ENCODE measurements at places on chromosomes 13 and 19.
A peak's percentile ranks its signal among the peaks of the same experiment; 100 is the strongest.

DNA sequence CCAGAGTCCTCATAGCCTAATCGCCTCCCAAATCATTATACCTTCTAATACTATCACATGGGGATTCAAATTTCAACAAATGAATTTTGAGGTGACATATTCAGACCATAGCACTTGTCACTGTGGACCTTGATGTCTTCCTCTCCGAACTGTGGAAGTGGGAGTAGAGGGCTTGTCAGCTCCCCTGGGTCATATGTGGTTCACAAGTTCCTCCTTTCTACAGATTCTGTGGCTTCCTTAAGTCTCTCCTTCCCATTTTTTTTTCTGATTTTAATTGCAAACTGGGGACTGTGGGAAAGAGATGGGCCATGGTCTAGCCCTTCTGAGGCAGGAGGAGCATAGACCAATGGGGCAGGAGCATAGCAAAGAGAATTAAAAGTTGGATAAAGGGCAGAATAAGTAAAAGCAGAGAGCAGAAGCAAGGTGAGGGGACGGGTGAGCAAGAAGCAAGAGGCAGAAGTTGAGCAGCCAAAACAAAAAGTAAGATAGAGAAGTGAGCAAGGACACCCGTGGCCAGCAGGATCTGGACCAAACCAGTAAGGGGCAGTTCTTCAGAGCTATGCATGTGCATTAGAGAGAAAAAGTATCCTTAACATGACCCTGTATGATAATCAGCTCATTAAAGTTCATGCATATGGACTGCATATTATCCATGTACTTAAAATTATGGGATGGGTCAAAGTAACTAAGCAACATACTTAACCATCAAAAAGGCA lies 2.6 kb upstream of the SIGLEC7 start:
- no peak for DNase-seq

DNA sequence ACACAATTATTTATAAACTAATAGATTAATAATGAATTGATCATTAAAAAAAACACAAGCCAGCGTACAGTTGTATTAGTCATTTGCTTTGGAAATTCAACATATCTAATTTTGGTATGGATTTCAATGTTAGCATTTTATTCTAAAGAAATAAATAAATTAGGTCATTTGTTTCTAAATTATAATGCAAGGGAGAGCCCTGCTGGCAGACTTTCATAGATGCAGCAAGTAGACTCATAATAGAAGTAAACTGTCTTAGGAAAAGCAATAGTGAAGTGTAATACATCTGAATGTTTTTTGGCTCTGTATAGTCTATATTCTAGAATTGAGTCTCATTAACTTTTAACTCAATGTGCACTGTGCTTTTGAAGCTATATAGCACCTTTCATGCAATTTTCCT lies 982.4 kb upstream of the MIR17HG start:
- no peak for DNase-seq

DNA sequence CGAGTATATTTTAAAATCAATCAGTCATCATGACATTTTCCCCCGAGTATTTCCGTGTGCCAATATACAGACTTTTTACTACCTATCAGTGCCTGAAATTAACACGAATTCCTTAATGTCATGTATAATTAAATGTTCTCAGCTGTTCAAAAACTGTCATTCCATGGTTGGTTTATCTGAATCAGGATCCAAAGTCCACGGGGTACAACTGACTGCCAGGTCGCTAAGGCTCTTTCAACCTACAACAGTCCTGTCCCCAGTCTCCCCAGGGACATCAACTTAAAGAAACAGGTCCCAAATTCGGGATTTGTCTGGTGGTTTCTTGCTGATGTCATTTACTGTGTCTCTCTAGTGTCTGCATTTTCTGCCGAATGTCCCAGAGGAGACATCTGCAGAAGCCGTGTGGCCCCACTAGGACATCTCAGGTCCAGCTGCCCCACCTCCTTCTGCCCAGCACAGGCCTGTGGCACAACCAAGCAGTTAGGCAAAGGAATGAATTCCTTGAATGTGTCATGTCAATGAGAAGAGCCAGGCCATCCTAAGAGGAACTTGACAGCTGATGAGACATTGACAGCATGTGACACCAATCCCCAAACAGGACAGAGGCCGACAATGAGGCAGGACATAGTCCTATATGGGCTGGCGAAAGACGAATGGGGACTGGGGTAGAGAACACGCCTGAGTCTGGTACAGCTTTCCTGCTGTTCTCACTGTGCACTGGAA lies 109.5 kb downstream of the STK24 start:
- DNase-seq = no peak

- no peak for DNase-seq
Measured at GRCh38 chr19:35015270-35015953, 14.9 kb upstream of the SCN1B start.

DNA sequence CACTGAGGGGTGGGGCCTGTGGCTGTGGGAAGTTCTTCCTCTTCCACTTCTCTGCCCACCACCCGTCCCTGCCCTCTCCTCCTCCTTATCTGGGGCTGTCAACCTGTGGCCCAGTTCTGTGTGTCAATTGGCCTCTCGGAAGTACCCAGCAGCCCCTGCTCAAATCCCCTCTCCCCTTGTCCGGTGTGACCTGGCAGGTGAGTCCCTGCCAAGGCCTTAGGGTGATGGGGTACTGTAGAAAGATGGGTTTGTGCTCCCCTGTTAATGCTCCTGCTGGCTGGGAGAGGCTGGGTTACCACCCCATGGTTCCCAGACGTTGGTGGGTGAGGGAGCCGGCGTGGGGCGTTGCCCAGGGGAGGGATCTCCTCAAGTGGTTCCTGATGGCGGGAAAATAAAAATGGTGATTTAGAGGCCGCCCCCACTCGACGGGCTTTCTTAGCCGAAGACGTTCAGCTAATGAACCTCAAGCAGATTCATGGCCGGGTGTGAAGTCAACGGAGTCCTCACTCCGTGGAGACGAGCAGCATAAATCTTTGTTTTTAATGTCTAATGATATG lies 141.2 kb downstream of the URI1 start:
- no peak for DNase-seq

GRCh38 chr13:34805347-34805746 lies 136.7 kb upstream of the NBEA start:
- DNase-seq = no peak

DNA sequence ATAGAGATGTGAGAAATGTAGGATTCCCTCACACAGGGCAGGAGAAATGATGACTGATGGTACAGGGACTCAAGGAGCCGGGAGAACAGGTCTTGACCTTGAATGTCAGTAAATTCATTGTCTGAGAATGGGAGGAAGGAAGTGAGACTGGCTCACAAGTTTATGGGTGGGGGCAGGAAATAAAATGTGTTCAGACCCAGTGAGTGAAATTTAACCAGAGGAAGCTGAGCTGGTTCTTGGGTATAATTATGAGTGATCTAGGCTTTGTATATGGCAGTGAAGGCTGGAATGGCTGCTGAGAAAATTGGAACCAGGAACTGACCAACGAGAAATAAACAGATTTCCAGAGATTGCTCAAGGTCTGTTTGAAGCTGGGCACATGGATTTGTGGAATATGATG lies 6.3 kb upstream of the IGSF23 start:
- DNase-seq = peak; percentile 97

DNA sequence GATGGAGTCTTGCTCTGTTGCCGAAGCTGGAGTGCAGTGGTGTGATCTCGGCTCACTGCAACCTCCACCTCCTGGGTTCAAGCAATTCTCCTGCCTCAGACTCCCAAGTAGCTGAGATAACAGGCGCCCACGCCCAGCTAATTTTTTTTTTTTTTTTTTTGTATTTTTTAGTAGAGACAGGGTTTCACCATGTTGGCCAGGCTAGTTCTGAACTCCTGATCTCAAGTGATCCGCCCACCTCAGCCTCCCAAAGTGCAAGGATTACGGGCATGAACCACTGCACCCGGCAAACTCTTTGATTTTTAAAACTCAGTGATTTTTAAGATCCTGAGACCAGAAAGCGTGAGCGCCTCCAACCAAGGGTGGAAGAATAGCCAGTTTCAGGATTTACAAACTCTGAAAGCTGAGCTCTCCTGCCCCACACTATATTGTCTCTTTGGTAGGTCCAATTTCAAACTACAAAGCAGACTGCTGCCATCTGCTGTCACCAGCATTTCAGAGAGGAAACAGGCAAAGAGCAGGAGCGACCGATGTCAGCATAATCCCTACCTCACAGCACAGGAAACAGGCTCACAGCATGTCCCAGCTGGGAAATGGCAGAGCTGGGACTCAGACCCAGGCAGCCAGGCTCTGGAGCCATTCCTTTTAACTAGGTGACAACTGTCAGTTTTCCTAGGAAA lies 9.2 kb downstream of the NOSIP start:
- peak; percentile 36 for DNase-seq

DNA sequence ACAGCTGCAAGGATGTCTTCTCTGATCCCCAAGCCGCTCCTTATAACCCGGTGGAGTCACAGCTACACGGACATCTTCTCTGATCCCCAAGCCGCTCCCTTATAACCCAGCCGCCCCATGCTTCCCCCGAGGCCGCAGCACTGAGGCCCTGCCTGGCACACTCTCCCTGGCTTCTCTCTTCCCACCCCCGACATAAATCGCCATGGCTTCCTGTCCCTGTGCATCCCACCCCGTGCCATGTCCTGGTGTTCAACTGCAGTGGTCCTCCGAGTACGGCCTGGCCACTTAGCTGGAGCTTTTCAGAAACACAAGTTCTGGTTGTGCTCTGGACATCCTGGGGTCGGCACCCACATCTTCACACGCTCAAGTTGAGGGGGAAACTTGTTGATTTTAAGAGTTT lies 60.4 kb downstream of the RASA3 start:
- DNase-seq = peak; percentile 37
